ENCODE measurements at places on chromosomes 12 and 14. TPM values are rescaled to one million over a fixed set of nuclear protein-coding genes. Genes with fewer than 3 reads are reported as not detected.

Gene AKAP6
- 1.4 TPM for polyA plus RNA-seq

Gene RPL10L
- not detected for polyA plus RNA-seq

Gene VDR
- 0.08 TPM for polyA plus RNA-seq

Gene KRT72
- polyA plus RNA-seq = not detected

Gene MBD6
- polyA plus RNA-seq = 6.1 TPM

Gene LMNTD1
- polyA plus RNA-seq = not detected

Gene RASAL1
- polyA plus RNA-seq = not detected

Gene PRH1
- polyA plus RNA-seq = 5.3 TPM

Gene EIF2S3B
- 3.6 TPM for polyA plus RNA-seq

Gene ALKBH1
- 12.5 TPM for polyA plus RNA-seq

Gene VEZT
- 51.6 TPM for polyA plus RNA-seq

Gene RAPGEF3
- polyA plus RNA-seq = 0.37 TPM

Gene MYH6
- 0.01 TPM for polyA plus RNA-seq

Gene PLD4
- not detected for polyA plus RNA-seq

Gene SPPL3
- polyA plus RNA-seq = 10.8 TPM

Gene KLRK1
- polyA plus RNA-seq = not detected

Gene MANSC1
- 1.9 TPM for polyA plus RNA-seq

Gene GRIN2B
- 0.07 TPM for polyA plus RNA-seq

Gene KIF26A
- not detected for polyA plus RNA-seq

Gene DNAAF2
- polyA plus RNA-seq = 6.1 TPM
